ENCODE measurements at places on chromosomes 16 and 17.

DNA sequence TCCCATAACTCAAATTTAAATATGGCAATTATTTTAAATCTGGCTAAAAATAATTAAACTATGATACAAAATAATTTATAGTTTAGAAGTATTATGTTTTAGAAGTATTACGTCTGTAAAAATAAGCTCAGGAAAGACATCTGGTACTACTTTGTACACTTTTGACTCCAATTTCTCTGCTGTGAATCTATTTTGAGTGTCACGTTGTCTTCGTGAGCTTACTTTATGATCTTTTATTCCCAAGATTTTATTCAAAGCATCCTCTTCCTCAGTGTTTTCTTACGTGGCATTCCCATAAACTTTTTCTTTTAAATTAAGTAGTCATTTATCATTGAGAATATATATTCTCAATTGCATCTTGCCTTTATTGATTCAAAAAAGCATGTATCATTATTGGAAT is 223.3 kb upstream of the KCNJ16 start:
- DNase-seq: no peak

DNA sequence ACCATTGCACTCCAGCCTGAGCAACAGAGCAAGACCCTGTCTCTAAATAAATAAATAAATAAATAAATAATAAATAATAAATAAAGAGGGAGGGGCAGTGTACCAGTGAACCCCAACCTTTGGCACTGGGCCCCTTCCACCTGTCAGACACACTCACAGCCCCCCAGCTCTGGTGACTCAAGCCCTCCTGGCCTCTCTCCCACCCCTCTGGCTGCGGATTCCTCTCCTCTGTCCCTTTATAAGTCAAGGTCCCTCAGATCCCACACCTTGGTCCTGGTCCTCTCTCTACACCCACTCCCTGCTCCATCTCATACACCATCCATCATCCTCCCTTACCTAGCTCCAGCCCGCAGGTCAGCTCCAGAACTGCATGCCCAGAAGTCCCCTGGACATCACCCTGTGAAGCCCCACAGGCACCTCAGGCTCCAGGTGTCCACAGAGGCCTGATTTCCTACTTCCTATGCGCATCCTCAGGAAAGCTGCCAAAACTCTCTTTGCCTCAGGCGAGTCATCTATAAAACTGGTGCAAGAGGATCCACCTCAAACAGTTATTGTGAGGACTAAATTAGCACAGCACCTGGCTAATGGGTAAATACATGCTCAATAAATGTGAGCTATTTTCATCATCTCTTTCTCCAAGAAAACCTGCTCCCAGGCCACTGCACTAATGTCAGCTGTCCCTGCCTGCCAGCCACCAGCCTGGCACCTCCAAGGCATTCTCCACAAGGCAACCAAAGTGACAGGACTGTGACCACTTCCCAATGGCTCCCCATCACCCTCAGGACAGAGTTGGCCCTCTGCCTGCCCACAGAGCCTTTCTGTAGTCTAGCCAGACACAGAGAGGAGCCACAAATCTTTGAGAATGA is 46.8 kb downstream of the BEAN1 start:
- DNase-seq: no peak

GRCh38 chr16:69078073-69078472 is 27.4 kb upstream of the HAS3 start:
- DNase-seq: no peak

GRCh38 chr16:57645691-57646387 is 17.4 kb downstream of the ADGRG1 start:
- peak; percentile 77 for DNase-seq

DNA sequence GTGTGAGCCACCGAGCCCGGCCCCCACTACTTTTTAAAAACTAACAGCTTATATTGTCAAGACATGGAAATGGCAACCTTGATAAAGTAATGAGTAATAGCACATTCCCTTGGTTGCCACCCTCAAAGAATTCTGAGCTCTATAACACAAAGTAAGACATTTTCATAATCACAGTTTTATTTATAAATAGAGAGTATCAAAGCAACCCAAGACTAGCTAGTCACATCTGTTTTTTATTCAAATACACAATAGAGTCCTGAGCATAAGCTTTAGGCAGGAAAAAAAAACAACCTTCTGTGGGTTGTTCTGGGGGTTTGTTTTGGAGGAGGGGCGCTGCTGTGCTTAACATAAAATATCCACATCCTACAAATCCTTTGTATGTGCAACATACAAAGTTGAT is 68.7 kb downstream of the CEP95 start:
- no peak for DNase-seq

DNA sequence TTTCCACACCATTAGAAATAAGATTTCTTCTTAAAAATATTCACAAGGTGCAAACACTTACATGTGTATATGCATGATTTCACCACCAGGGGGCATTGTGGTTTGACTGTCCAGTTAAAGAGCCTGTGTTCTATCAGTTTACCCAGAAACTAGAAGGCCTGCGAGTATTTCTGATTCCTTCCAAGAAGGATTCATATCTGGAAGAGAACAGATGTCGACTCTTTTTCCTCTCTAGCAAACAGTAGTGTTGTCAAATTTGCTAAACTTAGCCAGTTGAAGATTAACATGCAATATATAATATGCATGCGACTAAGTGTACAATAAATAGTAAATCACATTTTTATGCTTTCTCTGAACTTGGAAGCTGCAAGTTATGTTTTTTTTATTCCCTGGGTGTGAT is 404.1 kb downstream of the WWOX start:
- no peak for DNase-seq

DNA sequence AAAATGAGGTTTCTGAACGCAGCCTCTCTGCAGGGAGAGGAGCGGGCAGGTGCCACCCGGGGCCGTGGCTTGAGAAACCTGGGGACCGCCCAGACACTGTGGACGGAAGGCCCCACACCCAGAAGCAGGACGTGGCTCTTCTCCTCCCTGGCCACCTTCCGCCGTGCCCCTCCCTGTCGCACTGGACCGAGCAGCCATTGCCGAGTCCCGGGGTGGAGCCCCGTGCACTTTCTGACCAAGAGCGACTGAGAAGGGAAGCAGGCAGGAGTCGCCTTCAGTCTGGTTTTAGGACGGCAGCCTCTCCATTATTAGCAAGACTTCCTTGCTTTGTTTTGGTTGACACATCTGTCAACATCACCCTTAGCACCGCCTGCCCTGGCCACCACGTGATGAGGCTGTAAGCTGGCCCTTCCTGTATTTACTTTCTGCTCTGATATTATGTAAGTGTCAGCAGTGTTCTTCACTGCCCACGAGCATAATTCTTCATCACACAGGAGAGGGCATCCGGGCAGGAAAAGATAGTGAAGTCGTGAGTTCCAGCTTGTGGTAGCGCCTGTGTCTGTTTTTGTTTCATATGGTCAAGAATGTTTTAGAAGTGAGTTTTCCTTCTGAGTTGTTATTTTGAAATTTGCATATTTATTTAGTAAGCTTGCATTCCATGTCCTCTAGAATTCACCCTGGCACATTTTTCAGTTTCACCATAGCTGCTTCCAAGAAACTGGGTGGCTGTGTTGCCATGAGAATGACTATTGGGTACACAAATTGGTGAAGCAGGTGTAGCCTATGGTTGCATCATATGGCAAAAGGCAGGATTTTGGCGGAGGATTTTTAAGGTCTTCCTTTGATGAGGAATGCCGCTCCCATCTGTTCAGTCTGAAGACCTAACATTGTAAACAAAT is 1.0 kb downstream of the HERPUD1 start:
- peak; percentile 86 for DNase-seq

DNA sequence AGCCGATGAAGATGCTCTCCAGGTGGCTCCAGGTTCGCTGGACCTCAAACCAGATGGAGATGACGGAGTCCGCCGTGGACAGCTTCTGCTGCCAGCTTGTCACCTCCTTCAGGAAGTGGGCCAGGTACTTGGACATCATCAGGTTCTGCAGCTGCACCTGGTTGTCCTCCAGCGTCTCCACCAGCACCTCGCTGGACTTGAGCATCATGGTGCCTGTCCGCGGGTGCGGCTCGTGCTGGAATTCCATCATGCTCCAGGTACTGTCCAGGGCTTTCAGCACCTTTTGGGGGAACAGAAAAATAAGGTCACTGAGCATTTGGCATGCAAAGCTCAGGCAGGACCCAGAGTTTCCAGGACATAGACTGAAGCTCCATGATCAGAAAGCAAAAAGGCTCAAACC is 69.7 kb downstream of the DNAH17 start:
- no peak for DNase-seq

GRCh38 chr16:1752853-1753252 is 18.5 kb downstream of the NME3 start:
- DNase-seq: no peak

DNA sequence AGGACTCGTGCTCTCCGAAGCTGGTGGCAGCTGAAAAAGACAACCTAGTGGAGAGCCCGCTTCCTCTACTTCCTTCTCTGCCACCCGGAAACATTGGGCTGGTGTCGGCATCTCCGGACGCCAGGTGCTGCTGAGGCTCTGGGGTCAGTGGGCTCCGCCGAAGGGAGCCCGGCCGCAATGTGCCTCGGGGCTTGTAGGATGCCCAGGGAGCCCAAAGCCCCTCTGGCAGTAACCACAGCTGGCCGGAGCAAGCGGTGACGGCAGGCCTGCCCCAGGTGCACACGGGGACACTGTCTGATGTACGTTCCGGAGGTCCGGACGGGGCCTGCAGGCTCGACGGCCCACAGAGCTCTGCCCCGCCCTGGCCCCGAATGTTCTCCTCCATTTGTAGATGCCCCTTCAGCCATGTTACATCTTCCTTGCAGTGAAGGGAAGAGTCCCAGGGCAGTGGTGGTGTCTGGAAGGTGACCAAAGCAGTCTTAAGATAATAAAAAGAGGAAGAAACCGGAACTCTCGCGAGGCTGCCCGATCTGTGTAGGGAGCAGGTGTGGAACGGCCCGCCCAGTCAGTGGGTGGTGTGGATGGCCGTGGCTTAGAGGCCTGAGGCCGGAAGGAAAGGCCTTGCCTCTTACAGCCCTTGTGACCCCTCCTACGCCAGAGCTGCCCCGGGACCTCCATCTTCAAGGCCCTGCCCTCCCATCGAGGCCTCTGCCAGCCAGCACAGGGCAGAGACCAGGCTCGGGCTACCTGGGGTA is 22.6 kb downstream of the NDUFAF8 start:
- no peak for DNase-seq

- no peak for DNase-seq
These were observed 1367.6 kb upstream of the CDH8 start for GRCh38 chr16:63403792-63404191.

DNA sequence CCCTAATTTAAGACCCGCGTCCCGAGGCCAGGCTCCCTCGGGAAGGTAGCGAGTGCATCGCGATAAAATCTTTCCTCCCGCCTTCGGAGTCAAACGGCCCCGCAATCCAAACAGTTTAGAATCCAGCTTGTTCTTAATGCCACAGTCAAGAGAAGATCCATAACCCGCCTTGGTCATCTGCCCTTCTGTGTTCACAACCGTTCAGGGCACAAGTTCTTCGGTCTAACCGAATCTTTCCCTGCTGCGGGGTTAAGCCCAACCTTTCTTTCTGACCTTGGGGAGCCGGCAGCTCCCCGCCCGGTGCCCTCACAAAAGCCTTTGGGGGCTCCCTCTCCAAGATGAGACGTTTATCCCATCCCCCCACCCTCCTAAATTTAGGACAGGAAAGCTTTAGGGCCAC is 30.3 kb downstream of the CPSF4L start:
- no peak for DNase-seq

DNA sequence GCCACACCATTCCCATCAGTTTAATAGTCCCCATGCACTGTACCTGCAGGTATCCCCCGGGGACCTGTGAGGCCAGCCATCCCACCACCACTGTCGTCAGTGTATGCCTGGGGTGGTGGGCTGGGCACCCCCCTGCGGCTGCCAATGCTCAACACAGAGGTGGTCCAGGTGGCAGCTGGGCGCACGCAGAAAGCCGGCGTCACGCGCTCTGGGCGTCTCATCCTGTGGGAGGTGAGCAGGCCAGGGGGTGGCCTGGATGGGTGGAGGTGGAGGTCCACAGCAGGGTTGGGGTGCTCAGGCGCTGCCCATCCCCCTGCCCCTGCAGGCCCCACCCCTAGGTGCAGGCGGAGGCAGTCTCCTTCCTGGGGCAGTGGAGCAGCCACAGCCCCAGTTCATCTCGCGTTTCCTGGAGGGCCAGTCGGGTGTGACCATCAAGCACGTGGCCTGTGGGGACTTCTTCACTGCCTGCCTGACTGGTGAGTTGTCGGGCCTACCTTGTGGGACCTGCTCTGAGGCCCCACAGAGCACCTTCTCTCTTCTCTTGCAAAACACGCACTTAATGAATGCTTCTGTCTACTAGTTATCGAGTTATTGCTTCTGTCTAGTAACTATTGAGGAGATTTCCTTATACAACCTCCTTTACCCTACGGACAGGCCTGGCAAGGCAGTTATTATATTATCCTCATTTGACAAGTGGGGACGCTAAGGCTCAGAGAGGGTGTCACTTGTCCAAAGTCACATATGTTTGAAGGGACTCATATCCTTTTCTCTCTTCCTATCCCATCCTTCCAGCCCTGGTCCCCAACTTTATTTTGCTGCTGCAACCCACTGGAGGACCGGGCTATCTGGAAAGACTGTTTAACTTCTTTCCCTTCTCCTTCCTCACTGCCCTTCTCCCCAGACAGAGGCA is 5.8 kb upstream of the TRAF4 start:
- DNase-seq: peak; percentile 20

DNA sequence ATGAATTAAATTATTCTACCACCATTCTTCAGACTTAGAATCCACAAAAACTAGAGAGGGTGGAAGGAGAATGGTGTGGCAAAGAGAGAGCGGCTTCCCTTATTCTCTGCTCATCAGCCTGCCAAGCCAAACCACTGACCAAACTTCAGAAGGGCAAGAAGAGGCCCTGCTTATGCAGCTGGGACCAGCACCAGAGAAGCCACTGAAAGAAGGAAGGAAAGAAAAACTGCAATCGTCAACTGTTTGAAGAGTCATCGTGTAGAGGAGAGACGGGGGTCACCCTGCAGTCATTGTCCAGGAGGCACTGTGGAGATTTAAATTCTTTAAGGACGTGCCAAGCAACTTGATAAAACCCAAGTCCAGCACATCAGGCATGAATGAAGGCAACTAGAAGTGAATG is 15.6 kb downstream of the PMP22 start:
- no peak for DNase-seq

DNA sequence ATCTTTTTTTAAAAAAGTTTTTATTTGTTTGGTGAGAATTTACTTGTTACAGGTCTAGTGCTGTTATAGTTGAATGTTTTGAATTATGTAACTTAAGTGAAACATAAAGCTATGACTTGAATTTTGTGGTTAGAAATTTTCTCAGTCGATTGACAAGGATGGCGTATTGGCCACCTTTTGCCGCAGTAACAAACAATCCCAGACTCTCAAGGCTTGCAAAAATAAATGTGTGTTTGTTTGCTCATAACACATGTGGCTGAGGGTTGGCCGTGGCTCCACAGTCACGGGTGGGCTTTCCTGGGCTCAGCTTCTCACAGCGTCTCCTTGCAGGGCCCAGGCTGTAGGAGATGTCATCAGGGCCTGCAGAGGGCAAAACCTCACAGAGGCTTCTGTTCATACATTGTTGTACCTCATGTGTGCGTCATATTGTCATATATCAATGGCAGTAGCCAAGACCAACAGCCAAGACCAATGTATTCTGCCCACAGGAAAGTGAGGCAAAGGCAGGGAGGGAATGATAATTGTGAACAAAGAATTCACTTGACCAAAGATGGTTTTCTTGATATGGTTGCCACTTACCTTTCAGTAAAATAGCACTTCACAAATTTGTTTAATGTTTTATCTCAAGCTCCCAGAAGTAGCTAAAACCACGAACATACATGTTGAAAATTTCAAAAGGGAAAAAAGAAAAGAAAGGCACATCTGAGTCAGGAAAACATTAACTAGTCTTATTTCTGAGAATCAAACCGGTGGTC is 93.5 kb downstream of the WWOX start:
- no peak for DNase-seq
